ENCODE measurements at places on chromosomes 11 and 22. TPM values are rescaled to one million over a fixed set of nuclear protein-coding genes. Genes with fewer than 3 reads are reported as not detected.

DNA sequence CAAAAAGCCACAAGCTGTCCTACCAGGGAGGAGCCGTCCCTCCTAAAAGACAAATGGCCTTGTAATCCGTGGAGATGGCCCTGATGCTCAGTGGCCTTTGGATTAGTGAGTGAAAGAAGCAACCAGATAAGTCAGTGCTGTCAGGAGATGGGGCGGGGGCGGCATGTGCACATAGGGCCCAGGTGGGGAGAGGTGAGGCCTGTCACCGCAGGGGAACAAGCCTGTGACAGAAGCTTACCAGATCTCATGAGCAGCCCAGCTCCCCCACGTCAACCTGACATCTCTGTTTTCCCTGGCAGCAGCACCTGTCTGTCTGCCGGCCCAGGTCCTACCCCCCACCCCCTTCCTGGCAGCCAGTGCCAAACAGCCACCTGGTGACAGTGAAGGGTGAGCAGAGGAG is 162.6 kb downstream of the BUD13 start:
- no peak for DNase-seq

DNA sequence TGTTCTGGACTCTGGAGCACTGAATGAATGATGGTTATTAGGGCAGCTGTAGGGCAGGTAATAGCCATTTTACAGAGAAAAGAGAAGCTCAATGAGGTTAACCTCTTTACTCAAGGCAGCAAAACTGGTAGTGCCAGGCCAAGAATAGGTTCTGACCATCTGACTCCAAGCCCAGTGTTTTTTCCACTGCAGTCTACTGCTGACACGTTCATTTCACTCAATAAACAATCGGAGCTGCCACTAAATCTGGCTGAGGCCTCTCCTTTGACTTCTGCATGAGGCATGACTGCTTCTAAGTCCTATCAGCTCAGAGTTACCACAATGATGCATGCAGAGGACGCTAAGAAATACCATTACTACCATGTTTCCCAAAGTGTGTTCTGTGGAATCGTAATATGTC is 117.6 kb downstream of the ARL14EP start:
- DNase-seq, result no peak

- DNase-seq, result no peak
Measured at GRCh38 chr22:44848296-44848741, 95.9 kb downstream of the ARHGAP8 start.

- no peak for DNase-seq
Measured at GRCh38 chr11:132621976-132622580, 910.2 kb downstream of the OPCML start.

PNPLA3 gene
- 7.6 TPM for total RNA-seq

P2RX3 gene
- not detected for total RNA-seq

- no peak for DNase-seq
Measured at GRCh38 chr11:66084821-66085475, 14.9 kb downstream of the PACS1 start.

GRCh38 chr11:127631974-127632373 is 631.4 kb upstream of the KIRREL3 start:
- DNase-seq, result peak; percentile 51

GRCh38 chr11:59666969-59667368 is 1.9 kb downstream of the PATL1 start:
- DNase-seq, result peak; percentile 11

GRCh38 chr11:121795174-121795573 is 320.8 kb downstream of the BLID start:
- no peak for DNase-seq

GRCh38 chr11:73466643-73467042 is 90.4 kb downstream of the RELT start:
- DNase-seq, result no peak

- DNase-seq, result no peak
Measured at GRCh38 chr22:42418811-42419242, 13.4 kb downstream of the NFAM1 start.

SMPD1 gene
- 40.0 TPM for total RNA-seq

GRCh38 chr11:94325681-94326080 is 21.3 kb downstream of the IZUMO1R start:
- peak; percentile 23 for DNase-seq

DNA sequence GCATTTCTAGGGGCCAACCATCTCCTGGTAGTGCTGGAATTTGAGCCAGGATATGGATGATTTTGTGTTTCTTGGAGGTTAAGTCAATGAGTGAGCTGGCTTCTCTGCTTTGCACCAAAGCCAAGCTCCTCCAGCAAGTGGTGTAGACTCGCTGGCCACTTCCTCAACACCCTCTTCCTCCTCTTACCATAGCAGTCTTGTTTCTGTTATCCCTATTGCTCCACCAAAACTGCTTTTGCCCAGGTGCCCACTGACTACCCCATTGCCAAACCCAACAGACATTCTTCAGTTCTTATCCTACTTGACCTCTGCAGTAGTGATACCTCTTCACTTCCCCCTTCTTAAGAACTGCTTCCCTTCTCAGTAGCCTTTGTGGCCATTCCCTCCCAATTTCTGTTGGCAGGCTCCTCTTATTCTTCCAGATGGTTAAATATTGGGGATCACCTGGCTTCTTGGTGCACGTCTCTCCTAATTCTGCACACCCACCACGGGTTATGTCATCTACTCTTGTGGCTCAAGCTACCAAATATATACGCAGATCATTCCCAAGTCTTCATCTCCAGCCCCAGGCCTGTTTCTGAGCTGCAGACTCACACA is 7.0 kb upstream of the PRG2 start:
- no peak for DNase-seq

PANX3 gene
- not detected for total RNA-seq

GRCh38 chr22:22771696-22772377 is 115.8 kb upstream of the IGLL5 start:
- DNase-seq, result no peak

- DNase-seq, result no peak
Measured at GRCh38 chr11:129388824-129389223, 13.2 kb downstream of the BARX2 start.

GRCh38 chr11:6968816-6969215 is 42.6 kb downstream of the ZNF215 start:
- DNase-seq, result peak; percentile 3

CEND1 gene
- total RNA-seq, result 0.12 TPM

DNA sequence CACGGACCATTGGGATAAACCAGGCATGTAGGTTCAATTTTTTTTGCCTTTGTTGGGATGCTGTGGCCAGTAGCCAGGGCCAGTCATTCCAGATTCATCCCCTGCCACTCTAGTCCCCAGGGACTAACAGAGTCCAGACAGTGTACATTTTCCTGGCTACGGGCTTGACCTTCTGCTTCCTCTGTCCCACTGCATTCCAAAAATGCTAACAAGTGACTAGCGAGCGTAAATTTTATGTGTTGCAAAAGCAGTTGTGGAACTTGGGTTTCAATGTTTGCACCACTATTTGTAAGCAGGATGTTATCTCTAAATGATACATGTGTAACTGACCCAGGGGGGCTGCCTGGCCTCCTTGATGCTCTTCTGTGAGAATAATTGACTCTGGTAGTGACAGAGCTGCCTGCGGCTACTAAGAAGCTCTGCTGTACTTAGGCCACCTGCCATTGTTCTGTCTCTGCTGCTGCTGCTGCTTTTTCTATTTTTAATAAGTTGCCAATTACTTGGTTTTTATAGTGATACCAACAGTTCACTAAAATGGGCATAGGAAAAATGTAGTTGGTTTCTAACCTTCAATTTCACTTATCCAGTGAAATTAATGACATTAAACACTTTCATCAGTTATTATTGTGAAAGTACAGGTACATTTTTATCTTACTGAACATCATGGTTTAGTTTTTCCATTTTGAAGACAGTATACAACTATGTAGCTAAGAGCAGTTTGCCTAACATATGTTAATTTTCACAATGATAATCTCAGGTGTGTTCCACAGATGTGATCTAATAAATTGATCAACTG is 26.8 kb downstream of the TNRC6B start:
- peak; percentile 75 for DNase-seq

DNA sequence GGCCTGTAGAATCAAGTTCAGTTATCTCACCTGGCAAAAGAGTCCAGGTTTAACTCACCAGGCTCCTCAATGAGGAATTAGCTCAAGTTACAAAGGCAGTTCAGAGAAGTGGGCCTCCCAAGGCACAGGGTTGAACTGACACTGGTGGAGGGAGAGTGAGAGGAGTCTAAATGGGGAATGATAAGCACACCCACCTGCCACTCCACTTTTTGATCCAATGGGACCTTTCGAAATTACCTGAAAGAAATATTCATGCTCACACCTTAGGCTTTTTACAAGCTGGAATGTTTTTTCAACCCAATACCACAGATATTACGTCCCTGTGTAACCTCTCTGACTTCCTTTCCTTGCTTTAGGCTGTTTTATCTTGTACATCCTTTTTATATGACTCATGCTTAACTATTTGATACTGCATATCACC is 642.7 kb upstream of the TENM4 start:
- peak; percentile 28 for DNase-seq

DNA sequence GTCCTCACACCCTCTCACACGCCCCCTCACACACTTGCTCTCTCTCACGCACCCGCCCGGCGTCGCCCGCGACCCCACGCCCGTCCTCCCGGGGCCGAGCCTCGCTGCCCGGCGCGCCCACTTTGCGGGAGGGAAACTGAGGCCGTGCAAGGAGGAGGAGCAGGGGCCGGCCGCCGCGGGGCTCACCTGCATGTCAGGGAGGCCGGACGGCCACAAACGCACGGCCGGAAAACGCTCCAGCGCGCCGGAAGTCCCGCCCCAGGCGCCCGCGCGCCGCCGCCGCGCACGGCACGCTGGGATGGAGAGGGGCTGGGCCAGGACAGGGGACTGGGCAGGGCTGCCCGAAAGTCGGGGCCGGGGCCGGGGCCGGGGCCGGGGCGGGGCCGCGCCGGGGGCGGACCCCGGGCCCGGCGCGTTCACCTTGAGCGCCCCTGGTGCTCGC is at the start of gene CHID1:
CHID1 (minus strand) TSS at position 222 of the 442 bp plus-strand sequence. CDS start 5,994 bp downstream, outside the sequence.
- peak; percentile 77 for DNase-seq

OR2D2 gene
- 0.36 TPM for total RNA-seq

GRCh38 chr11:95682552-95682951 is 107.0 kb downstream of the FAM76B start:
- DNase-seq, result peak; percentile 17

DNA sequence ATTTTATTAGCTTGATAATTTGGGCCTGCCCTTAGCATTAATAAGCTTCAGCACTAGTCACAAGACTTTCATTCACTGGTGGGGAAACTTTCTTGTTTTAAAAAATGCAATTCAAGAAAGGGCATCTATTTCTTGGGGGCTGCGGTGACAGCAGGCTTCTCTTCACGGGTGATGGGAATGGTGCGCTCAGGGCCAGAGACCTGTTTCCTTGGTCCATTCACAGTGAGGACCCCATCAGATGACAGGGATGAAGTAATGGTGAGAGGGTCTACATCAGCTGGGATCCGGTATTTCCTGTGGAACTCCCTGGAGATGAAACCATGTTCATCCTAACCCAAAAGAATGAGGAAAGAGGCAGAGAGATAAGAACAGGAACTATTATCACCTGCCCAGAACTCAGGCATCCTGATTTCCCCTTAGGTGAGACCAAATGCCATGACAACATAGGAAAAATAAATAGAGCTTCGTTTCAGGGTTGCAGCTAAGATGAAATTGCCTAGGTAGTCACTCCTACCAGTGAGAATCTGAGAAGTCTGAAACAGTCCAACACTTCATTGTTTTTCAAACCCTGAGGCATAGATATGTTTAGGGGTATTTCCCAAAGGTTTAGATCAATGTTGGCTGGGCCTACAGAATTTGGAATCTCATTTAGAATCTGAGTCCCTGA is 2.8 kb downstream of the CRYAB start:
- no peak for DNase-seq

GRCh38 chr22:20905415-20906386 is 11.5 kb upstream of the CRKL start:
- no peak for DNase-seq

DNA sequence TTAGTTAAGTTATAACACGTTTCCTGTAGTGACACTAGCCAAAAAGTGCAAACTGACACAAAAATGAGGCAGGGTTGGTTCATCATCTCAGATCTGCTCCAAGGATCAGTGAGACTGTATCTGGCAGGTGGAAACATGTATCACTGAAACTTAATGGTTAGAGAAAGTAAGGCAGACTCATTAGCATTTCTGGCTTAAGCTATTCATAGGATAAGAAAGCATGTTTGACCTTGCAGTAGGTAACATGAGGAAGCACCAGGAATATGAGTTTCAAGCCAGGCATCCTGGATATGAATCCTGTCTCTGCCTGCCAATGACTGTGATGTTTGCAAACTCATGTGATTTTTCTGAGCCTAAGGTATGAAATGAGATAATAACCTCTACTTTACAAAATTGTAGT is 732.1 kb downstream of the NELL1 start:
- DNase-seq, result no peak

- no peak for DNase-seq
Measured at GRCh38 chr11:75272391-75272790, 31.8 kb downstream of the TPBGL start.

MMP12 gene
- not detected for total RNA-seq

DNA sequence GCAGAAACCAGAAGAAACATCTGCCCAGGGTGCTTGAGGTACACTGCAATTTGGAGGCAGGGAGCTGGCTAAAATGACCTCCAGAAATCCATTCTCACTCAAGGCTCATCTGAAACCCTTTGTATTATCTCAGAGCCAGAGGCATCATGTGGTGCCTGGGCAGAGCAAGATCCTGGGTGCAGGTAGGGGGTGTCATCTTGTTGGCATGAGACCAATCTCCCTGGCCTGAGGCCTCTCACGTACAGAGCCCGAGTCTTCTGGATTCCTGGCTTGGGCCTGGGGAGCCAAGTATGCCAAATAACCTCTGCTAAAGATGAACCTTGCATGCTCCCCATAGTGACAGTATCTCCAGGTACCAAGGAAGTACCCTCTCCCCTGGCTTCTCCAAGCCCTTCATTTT is 2.4 kb downstream of the LMO1 start:
- DNase-seq, result no peak

GRCh38 chr11:78846269-78846668 is 271.6 kb upstream of the NARS2 start:
- no peak for DNase-seq

DEUP1 gene
- total RNA-seq, result not detected

MS4A3 gene
- not detected for total RNA-seq

MS4A7 gene
- total RNA-seq, result not detected

DNA sequence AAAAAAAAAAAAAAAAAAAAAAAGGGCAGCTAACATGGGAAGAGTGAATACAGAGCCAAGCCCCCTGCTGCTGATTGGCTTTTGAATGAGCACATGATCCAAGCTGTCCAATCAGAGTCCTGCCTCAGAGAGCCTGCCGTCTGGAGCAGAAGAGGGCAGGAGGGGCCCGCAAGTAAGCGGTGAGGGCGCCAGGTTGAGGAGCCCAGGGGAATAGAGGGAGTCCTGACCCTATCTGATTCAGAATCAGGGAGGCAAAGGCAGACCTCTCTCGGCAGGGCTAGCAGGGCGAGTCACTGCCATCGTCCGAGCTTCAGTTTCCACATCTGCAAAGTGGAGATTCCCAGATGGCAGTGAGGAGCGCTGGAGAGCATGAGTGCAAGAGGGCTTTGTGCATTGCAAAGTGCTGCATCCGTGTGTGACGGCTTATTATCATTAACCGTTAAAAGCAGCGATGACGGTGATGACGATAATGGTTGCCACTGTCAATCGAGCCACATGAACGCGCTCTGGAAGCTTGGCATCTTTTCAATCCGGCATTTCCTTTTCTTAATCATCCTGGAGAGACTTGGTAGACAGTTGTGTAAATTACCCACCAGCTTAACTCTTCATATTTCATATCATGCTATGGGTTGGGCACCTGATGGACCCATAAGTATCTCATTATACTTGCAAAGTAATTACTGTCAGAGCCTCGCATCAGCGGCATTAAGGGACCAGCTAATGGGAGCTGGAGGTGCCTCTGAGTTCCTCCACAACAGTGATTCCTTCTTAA is 68.6 kb upstream of the ATXN10 start:
- DNase-seq, result peak; percentile 57

DAGLA gene
- 0.78 TPM for total RNA-seq

All from RPMI7951 (cell line).